Stimulated activated CD8-positive, alpha-beta memory T cell treated with anti-CD3 and anti-CD28 coated beads, Interleukin-7, amount 100 ng/mL, for 24 hours (primary cell): ENCODE measurements at places on chromosomes 5 and 9.

DNA sequence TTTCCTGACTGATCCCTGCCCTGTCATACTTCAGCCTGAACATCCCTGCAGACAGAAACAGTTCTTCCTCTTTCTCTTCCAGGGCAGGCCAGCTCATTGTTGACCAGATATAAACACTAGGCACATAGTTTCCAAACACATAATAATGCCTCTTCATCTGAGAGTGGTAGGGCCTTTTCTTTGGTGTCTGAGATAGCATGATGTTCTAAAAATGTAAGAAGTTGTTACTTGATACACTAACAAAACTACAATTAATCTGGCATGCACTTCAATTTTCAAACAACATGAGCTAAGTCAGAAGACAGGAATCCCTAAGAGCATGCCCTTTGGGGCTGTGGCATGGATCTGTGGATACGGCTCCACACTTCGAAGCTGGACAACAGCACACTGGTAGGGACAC is 246.6 kb downstream of the SPOCK1 start:
- no peak for DNase-seq

DNA sequence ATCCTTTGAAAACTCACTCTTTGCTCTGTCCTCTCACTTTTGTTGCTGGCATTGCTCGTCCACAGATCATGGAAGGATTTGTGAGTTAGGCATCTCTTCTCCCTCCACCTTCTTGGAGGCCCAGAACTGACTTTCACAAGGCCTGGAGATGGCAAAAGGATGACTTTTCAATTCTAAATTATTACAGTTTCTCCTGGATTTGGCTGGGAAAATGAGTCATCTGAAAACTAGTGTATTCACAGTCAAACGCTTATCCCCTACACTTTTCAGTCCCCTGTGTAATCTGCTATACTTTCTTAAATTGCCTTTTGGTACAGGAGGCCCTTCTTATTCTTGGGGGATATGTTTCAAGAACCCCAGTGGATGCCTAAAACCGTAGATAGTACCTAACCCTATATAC is 35.6 kb downstream of the ADRA1B start:
- DNase-seq = no peak

DNA sequence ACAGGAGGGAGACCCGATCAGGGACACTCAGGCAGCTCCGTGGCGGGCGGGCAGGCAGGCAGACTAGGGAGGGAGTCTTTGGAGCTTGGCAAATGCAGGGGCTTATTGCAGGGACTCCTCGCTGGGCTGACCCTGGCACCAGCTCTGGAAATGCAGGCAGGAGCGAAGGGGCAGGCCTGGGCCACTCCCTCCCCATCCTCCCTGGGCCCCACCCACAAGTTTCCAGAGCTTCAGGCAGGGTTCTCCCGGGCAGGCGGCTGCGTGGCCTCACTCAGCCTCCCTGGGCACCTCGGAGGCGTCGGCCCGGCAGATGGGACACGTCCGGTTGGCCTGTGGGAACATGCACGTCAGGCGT is 8.5 kb downstream of the RNF44 start:
- DNase-seq = no peak

- no peak for DNase-seq
These were observed 10.0 kb upstream of the PSAT1 start for GRCh38 chr9:78286946-78287388.

DNA sequence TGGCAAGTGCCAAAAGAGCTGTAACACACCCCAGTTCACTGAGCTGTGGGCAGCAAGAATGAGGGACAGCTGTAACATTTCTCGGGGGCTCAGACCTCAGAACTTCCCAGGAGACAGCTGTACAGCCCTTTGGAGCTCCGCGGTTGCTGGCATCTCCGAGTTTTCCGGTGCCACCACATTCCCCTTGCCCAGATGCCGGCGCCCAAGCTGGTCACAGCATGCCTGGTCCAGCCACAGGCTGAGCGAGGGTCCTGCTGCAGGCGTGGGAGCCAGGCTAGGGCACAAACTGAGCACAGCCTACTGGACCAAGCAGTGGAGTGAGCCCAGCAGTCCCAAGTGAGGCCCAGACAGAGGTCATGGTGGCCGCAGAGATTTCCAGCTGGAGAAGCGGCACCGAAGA is 797.7 kb upstream of the EDIL3 start:
- no peak for DNase-seq

DNA sequence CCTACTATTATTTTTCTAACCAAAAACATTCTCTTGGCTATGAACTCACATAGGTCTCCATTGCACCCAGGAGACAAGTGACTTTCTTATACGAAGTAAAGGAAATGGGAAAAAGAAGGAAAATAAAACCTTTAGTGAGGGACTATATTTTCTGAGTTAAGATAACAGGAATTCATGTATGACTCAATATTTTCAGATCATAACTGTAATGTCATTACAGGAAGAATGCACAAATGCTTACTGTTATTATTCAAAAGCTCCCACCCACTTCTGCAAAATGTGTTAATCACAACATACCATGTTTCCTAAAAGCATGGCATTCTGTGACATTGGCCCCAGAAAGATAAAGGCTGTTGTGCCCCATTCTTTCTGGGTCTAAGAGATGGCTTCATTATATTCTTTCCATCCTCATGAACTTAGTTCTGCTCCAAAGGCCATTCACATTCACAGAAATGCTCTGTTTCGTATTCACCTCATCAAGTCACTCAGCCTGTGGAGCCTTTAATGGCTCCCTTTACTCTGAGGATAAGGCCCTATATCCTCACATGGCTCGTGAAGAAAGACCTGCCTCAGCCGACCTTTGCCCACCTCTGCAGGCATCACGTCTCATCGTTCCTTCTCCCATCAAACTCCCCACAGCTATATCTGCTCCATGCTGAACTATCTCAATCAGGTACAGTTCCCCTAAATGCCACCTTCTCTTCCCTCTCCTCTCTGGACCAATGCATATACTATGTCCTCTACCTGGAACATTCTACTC is 77.0 kb downstream of the ABCA1 start:
- DNase-seq = no peak

- no peak for DNase-seq
These were observed 774.5 kb upstream of the RGMB start for GRCh38 chr5:97998941-97999340.

DNA sequence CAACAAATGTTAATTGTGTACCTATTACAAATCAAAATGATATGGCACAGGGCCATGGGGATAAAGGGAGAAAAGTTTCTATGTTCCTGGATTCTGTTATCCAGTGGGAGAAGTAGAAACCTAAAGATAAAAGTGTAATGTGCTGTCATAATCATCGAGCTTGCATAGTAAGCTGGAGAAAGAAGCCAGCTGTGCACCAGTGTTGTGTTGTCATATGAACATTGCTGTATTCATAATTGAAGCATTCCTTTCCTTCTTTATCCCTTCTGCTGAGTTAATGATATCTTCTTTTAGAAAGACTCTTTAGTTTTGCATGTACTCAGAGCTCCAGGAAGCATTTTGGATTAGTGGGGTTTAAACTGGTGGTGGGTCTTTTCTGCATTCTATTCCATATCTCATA is 39.5 kb downstream of the NTRK2 start:
- DNase-seq = no peak

GRCh38 chr9:100126423-100126822 is 27.4 kb downstream of the INVS start:
- DNase-seq = no peak

GRCh38 chr9:36036253-36036779 is 397 bp upstream of the RECK start:
- DNase-seq = no peak

- no peak for DNase-seq
These were observed 19.9 kb downstream of the ELL2 start for GRCh38 chr5:95941756-95942155.

DNA sequence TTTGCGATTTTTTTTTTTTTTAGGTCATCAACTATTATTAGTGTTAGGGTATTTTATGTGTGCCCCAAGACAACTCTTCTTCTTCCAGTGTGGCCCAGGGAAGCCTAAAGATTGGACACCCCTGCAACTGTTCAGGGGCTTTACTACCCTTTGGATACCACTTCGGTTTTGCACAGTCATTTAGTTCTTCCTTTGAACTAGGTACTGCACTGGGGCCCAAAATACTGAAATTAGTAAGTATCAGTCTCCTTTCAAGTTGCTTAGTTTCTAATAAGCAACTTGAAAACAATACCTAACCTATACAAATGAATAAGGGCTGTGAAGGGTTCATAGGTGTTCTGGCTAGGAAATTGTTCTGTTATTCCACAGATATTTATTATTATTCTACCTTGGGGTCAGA is 45.3 kb downstream of the CWC27 start:
- no peak for DNase-seq

DNA sequence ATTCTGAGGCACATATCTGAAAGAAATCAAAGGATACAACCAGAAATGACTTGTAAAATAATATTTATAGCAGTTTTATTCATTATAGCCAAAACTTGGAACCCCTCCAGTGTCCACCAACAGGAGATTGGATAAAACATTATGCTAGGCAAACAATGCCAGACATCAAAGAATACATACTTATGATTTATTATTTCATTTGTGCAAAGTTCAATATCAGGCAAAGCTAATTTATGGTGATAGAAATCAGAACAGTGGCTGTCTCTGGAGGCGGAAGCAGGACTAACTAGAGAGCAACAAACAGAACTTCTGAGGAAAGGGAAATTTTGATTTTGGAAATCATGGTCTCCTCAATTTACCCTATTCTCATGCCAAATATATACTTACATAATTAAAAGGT is 193.1 kb downstream of the ICE1 start:
- no peak for DNase-seq

GRCh38 chr5:179269781-179270543 is 75.3 kb downstream of the ADAMTS2 start:
- DNase-seq = no peak

- no peak for DNase-seq
These were observed 200.9 kb upstream of the PAPPA start for GRCh38 chr9:115952430-115953292.

DNA sequence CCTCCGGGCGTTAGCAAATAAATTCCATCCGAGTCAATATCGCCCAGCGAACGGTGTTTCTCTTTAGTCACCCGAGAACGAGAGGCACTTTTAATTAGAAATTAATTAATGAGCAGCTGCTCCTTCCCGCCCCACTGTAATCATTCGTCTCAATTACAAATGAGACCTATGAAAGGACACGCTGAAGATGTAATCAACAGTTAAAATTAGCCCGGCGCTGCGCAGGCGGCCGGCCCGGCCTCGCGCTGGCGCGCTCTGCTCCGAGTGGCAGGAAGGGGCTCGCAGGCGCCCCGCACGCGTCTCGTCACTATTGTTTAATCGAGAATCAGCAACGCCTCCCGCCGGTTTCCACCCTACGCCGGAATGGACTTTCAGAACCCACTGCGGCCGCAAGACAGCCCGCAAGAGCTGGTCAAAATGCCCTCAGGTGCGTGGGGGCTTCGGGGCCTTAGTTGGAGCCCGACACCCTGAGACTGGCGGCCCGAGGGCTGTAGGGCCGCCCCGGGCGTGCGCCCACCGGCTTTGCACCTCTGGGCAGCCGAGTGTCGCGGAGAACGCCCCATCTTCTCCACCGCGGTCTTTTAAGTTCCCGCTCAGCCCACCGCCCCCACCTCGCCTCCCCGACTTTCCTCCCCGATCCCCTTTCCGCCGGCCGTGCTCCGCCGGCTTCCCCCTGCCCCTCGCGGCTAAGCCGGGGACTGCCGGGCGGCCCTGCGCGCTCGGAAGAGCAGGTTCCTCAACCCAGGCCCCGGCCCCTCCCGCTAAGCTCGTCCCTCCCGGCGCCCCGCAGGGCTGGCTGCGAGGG is 597 bp upstream of the IRX4 start:
- DNase-seq = no peak
